ENCODE measurements at places on chromosomes 11 and 22.

- no peak for DNase-seq
Observed at GRCh38 chr11:47510209-47510608, 42.7 kb downstream of the CELF1 start.

DNA sequence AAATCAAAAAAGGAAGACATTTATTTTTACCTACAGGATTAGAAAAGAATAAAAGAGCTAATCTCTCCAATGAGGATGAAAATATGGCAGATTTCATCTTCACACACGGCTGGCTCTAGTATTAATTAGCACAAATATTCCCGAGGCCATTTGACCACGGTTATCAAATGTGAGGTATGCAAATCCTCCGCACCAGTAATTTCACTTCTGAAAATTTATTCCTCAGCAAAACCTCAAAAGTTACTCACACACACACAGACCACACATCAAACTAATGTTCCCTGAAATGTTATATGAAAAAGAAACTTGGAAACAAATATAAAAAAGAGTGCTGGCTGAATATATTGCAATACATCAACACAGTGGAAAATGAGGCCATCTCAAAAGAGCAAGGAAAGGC lies 32.8 kb downstream of the CELSR1 start:
- no peak for DNase-seq

- DNase-seq, result no peak
Observed at GRCh38 chr11:43982421-43982820, 40.0 kb downstream of the C11orf96 start.

GRCh38 chr11:85724748-85725465 lies 38.9 kb upstream of the CCDC89 start:
- DNase-seq, result no peak

GRCh38 chr11:44532809-44533208 lies 32.7 kb upstream of the CD82 start:
- no peak for DNase-seq
